ENCODE measurements at places on chromosomes 1 and 21. TPM values are rescaled to one million over a fixed set of nuclear protein-coding genes. Genes with fewer than 3 reads are reported as not detected.

EPS8L3 gene
- 228 TPM for total RNA-seq

IL20 gene
- not detected for total RNA-seq

AIDA gene
- total RNA-seq: 32.6 TPM

SPRR2F gene
- total RNA-seq: not detected

OBSCN gene
- total RNA-seq: 19.1 TPM

TRAF3IP3 gene
- 17.6 TPM for total RNA-seq

APCS gene
- not detected for total RNA-seq

DNTTIP2 gene
- 37.6 TPM for total RNA-seq

KPRP gene
- total RNA-seq: not detected

SLAMF8 gene
- 0.37 TPM for total RNA-seq

ZNF697 gene
- total RNA-seq: 3.3 TPM

MSH4 gene
- total RNA-seq: 0.20 TPM

TSTD1 gene
- 200 TPM for total RNA-seq

All from transverse colon (tissue), 4 donors.